Muscle of leg (tissue), 16 donors: ENCODE measurements at places on chromosomes 3 and 15.
A peak's percentile ranks its signal among the peaks of the same experiment; 100 is the strongest.

- DNase-seq, result no peak
Measured at GRCh38 chr15:44910981-44911625, 45.4 kb upstream of the TERB2 start.

DNA sequence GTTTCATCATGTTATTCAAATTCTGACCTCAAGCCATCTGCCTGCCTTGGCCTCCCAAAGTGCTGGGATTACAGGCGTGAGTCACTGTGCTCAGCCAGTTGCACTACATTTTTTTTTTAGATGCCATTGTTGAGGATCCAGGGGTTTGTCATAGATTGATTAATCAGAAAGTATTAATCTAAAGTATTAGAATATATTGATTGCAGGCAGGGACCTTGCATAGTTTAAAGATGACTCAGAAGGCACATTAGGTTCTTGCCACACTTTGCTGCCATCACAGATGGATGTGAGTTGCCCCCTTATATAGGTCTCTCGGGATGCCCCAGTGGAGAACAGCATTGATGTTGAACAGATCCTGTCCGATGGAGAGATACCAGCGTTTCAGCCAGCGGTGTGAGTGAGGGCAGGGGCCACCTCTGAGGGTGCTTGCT, 41.1 kb downstream of the IGF1R start:
- no peak for DNase-seq

GRCh38 chr3:183560607-183561006, 5.1 kb upstream of the KLHL6 start:
- DNase-seq, result no peak

DNA sequence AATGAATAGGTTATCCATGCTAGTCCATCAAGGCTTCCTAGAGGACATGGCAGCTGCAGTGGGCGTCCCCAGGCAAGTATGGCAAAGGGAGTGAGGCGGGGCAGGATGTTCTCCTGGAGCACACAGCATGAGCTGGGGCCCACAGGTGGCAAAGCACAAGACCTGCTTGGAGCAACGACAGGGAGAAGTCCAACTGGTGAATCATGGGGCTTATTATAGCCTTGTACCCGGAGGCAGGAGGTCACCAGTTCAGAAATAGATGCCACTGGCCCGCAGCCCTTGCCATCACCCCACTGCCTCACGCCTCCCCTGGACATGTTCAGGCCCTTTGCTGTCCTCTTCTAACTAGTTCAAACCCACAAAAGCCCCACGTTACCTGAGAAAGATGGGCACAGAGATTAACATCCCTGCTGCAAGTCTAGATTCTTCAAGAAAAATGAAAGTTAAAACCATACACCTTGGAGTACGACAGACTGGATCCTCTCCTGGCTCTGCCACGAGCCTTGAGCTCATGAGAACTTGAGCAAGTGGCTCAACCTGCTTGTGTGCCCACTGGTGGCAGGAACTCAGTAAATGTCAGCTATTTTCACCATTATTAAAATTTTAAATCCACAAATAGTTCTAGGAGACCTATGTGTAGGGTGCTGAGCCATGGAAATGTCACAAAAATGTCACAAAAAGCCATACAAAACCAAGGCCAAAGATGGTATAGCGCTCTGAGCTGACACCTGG, 1.8 kb upstream of the SRGAP3 start:
- DNase-seq, result peak; percentile 72

DNA sequence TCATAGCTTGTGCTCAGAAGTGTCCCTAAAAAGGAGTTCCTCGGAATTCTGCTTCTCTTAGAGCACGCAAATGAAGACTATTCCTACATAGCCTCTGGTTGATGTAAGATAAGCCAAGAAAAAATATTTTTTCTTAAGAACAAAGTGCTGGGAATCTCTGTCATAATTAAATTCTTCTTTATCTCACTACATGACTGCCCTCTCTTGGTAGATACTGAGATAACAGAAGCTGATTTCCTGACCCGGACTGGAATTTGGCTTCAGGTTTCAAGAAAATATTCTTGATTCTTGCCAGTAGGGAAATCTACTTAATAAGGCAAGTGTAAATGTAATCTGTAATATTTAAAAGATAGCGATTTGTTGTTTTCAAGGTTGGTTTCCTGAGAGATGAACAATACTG, 31.3 kb upstream of the SETMAR start:
- DNase-seq, result peak; percentile 75

GRCh38 chr15:79240036-79240435, 42.5 kb upstream of the ANKRD34C start:
- DNase-seq, result no peak

GRCh38 chr15:92878593-92879053, 21.5 kb upstream of the CHD2 start:
- DNase-seq, result no peak

DNA sequence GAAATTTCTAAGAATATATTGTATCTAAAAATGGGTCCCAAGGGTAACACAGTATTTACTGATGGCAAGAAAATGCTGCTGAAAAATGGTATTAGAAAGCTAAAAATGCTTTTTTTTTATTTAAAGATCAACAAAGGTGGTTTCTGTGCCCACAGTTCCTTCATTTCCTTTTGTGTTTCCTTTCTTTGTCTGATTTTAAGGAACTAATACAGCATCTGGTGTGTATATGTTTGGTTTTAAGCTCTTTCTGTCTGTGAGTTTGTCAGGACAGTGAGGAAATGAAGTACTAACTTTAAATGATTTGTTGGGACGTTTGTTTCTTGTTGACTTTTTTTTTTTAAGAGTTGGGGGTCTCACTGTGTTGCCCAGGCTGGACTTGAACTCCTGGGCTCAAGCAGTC, 38.2 kb downstream of the RASA2 start:
- no peak for DNase-seq

- DNase-seq, result no peak
Measured at GRCh38 chr3:55198554-55198953, 270.7 kb upstream of the LRTM1 start.

- peak; percentile 93 for DNase-seq
Measured at GRCh38 chr3:138834596-138835396, at the start of gene PIK3CB. Gene PIK3CB (minus strand): TSS chr3:138834928. CDS start chr3:138759343, 75,585 bp downstream.

DNA sequence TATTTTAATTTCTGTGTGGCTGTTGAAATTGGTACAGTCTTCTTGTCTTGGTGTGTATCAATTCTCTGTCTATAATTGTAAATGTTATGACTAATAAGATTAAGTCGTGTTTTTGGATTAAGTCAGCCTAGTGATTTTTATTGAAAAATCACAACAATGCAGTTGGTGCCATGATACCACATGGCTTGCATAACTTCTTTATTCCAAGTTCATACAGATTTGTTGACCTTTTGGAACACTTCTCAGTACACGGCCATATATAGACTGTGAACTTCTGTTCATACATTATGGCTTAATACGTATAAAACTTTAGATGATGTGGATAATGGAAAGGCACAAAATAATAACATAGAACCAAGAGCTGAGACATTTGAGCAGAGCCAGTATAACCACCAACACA, 121.2 kb upstream of the NAALADL2 start:
- no peak for DNase-seq

DNA sequence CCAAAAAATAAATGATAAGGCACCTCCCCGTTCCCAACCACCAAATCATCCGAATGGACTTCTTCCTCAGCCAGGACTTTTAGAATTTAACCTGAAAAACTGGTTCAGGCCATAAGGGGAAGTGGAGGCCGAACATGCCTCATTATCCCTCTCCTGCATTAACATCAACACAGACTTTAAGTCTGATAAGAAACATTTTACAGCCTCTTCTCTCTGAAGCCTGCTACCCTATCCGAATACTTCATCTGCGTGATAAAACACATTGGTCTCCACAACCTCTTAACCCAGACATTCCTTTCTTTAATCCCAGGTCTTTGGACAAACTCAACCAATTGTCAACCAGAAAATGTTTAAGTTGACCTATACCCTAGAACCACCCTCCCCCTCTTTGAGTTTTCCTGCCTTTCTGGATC, 850 bp upstream of the SLC41A3 start:
- no peak for DNase-seq

- no peak for DNase-seq
Measured at GRCh38 chr3:73637042-73637441, 12.3 kb upstream of the PDZRN3 start.

DNA sequence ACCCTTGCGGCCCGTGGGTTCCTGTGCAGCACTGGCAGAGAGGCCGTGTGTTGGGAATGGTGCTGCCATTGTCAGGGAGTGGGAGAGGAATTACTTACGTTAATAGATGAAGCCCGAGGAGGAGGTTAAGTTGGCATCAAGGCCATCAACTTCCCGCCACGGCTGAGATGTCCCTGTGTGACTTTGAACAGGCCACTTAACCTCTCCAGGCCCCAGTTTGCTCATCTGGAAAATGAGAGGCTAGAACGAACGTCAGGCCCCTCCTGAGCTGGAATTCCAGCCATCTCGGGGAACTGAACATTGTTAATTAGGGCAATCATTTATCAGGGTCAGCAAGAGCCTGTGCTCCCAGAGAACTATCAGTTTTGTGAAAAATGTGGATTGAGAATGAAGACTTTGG, 91.4 kb upstream of the MYZAP start:
- no peak for DNase-seq

DNA sequence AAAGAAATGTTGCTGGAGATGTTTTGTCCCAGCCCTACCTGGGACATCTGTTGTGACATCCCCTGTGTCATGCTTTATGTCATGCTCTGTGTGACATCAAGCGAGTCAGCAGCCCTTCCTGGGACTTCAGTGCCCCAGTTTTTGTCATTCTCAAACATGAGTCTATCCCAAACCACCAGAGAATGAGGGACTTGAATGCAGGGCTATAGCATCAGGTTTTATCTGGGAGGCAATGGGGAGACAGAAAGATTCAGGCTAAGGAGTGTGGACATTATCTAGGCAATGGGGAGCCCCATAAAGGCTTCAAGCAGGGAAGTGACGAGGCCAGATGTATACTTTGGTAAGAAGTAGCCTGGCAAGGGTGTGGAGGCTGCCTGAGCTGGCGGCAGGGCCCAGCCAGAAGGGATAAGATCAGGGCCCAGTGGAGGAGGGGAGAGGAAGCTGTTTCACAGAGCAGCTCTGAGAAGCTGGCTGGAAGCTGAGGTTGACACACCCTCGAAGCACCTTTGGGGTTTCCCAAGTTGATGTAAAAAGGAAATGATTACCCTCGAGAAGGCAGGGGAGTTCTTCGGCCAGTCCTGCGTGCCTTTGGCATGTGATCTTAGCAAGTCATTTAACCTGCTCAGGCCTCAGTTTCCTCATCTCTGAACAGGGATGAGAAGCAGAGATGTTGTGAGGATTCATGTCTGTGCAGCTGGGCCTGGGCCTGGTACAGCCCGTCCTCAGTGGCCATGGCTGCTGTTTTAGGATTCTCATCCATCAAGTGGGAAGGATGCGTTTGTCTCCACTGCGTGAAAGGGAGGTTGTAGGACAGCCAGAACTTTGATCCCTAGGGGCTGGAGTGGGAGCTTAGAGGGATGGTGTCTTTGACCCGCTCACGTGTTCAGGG, 34.3 kb downstream of the IRAK2 start:
- peak; percentile 25 for DNase-seq

DNA sequence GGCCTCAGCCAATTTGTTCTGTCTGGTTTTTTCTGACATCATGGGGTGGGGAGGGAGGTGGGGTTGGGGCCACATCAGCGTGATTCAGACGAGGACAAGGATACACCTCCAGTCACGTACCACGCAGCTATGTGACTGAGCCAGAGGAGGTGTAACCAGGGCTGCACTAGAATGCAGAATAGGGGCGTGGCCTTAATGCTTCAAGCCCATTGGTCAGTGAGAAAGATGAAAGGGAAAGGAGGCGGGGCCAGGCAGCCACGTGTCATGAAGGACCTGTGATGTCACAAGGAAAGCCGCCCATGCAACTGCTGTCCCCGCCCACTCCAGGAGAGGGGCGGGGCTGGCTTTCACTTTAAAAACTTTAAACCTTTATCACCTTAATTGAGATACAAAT, at the start of gene GOLGA6L2:
Gene GOLGA6L2, minus strand, starts transcription at position 137 of the 394 bp plus-strand sequence. Its CDS starts 62 bp downstream, at position 75.
- no peak for DNase-seq

DNA sequence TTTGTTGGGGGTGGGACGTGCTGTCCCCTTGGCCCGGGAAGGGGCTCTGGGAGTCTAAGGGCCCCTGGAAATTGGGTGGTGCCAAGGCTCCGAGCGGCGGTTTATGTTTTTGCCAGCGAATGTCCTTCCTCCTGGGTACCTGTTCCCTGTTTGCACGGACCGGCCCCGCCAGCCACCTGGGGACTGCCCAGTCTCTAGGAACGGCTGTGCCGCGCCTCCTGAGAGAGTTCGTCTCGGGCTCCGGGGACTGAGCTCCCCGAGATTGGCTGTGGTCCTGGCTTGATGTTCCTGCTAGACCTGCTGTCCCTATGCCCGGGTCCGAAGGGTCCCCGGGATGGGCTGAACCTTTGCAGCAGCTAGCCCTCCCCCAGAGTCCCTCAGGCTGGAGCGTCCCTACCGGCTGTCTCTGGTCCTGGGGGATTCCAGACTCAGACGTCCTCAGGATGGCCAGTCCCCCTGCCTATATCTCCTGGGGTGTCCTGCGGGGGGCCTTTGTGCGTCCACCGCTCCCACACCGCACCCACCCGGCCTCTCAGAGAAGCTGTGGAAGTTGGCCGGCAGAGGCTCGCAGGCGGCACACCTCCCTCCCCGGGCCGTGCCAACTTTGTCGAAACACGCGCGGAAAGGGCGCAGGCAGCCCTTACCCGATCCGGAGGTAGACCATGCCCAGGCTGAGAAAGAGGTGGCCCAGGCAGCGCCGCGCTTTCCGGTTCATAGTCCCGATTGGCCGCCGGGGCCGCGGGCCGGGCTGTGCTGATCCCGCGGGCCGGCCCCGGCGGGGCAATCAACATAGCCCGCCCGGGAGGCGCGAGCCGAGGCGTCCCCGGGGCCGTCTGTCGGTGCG, 547 bp downstream of the WNT7A start:
- DNase-seq, result no peak

DNA sequence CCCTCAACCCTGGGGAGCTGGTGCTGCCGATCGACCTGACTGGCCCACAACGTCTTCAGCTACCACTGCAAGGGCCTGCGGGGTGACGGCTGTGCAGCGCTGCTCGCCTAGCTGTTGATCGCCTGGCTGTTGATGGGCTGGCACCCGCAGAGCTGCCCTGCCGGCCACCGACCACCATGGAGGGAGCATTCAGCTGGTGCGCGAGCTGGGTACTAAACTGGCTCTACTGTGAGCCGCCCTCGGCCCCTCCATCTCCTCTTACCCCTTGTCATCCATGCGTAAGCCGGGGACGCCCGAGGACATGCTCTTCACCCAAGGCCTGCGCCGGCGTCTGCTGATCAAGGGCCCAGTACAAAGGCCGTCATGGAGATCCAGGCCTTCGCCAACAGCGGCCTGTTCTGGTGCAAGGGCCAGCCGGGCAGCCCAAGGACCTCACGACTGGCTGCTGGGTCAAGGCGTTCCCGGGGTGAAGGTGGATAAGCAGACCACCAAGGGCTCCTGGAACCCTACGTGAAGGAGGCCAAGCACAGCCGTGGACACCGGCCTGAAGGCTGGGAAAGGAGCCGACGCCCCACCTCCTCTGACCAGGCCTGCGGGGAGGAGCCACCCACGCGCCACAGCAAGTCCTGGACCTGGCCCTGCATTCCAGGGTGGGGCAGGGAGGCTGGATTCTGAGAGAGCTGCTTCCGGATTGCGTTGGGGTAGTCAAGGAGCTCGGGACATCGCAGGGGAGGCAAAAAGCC, 46.9 kb downstream of the SFMBT1 start:
- DNase-seq, result no peak

- peak; percentile 60 for DNase-seq
Measured at GRCh38 chr15:70140543-70141375, 43.0 kb upstream of the TLE3 start.
